ENCODE measurements at places on chromosomes 2 and 18.

DNA sequence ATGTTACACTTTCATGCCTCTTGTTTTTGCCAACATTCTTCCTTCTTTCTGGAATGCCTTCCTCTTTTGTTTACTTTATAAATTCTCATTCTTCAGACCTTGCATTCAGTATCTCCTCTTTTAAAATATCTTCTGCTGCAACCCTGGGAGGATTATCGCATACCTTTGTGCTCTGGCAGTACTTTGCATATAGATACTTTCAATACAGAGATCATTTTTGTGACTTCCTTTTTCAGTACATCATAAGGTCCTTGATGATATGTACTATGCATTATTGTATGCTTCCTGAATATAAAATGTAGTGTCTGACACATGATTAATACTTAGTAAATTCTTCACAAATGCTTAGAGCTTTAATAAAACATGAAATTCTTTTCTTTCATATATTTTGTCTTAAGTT is 538.7 kb downstream of the TRIB2 start:
- DNase-seq, result no peak

DNA sequence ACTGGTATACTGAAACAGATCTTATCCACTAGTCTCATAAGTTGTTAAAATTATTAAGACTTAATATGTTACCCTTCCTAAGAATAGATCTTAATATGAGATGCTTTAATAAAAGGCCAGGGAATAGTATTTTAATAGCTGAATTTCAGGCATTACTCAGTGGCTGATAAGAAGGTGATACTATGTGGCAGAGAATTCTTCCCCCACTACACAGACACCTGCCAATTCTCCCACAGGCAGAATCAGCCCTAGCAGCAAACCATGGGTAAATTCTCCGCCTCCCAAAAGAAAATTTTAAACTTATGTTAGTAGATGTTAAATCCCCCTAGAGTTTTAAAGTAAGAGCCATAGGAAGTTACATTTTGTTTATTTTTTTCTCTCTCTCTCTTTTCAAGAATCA is 888.8 kb downstream of the LRP1B start:
- no peak for DNase-seq

- DNase-seq, result no peak
Observed at GRCh38 chr18:26901020-26901419, 35.5 kb upstream of the AQP4 start.

DNA sequence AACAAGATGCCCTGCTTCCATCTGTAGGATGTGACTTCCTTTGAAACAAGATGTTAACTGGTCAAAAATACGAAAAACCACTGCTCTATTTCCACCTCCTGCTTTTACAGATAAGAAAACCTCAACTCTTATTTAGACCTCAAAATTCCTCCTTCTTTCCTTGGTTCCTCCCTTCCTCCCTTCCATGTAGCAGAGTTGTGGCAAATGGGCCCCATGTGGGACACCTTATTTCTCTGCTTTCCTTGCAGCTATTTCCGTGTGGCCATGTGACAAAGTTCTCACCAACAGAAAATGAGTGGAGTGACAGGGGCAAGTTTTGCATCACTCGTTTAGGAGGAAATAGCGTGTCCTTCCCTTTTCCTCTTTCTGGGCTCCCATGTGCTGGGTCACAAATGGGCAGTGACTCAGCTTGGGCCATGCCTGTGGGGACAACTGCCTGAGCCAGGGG is 69.4 kb upstream of the SMAD2 start:
- no peak for DNase-seq

GRCh38 chr2:148552675-148553331 is 91.7 kb upstream of the EPC2 start:
- DNase-seq, result no peak

- DNase-seq, result no peak
Observed at GRCh38 chr18:70671889-70672565, 383.2 kb downstream of the SOCS6 start.

GRCh38 chr2:58539973-58540372 is 298.8 kb upstream of the FANCL start:
- peak; percentile 78 for DNase-seq

DNA sequence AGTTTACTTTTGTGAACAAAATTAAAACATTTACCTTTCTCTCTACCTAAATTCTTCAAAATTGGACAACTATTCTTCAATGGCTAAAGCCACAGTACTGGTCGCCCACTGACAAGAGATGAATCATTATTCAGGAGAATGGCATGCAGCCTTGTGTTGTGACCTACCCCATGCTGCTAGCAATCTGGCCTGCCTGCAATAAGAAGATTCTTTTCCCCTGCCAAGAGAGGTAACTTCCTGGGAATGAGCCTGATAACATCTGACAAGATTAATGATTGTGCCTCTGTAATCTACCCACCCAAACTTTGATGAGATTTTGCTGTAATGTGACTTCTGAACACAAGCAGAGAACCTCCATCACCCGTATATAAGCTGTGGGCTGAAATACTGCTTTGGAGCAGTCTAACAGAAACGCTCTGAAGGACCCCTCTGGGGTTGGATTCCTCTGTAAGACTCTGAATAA is 47.0 kb upstream of the ST3GAL5 start:
- peak; percentile 62 for DNase-seq

DNA sequence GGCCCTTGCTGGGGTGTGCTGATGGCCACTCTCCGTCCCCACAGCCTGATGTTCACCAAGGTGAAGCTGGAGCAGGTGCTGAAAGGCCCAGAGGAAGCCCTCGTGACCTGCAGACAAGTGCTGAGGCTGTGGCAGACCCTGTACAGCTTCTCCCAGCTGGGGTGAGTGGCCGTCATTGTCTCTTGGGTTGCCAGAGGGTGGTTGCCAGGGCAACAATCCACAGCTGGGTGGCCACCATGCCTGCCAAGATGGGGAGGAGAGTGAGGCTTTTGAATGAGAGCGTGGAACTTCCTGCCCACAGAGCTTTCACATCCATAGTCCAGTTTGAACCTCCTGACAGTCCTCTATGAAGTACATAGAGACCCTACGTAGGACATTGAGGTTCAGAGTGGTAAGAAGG is 108.8 kb downstream of the STPG4 start:
- DNase-seq, result no peak

GRCh38 chr2:241129086-241129871 is 20.0 kb downstream of the PASK start:
- no peak for DNase-seq

DNA sequence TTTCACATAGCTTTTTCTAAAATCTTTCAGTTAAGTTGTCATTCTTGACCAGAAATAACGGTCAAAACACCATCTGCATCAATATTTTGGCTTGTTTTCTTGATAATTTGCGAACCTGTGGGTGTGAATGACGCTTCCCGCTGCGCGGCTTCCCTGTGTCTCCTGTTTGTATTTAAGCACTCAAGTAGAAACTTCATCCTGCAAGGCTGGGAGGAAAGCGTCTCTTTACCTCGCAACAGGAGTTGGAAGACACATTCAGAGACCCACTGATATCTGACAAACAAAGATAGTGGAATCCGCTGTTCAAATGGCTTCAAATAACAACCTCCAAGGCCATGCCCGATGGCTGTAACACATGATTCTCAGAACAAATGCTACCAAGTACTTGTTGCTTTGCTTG is 704.9 kb downstream of the DCDC2C start:
- no peak for DNase-seq

DNA sequence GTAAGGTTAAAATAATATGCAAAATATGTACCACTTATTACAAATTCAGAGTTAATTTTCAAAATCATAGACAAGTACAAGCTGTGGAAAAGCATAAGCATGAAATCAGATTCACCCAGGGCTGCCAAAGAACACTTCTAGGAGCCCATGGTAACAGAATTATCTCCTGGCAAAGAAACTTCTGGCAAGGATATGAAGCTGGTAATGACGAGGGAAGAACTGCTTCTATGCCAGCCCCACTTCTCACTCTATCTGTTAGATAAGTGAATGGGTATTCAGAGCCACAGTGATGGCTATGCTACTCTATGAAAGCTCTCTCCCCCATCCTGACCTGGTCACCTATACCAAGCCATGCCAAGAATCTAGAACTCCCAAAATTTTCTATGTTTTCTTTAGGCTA is 36.9 kb upstream of the PDE1A start:
- no peak for DNase-seq

DNA sequence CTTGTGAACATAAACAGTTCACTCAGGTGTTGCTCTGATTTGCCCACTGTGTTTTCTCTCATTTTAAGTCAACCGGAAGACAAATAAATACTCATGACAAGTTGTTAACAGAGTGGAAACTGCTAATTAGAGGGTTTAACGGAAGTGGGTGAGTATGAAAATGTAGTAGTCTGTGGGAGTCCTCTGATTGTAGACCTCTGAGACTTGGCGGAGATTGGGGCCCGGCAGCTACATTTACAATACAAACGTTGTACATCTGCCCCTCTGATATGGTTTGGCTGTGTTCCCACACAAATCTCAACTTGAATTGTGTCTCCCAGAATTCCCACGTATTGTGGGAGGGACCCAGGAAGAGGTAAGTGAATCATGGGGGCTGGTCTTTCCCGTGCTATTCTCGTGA is 107.3 kb upstream of the FAM98A start:
- DNase-seq, result no peak

- no peak for DNase-seq
Observed at GRCh38 chr2:203586206-203586605, 51.1 kb upstream of the RAPH1 start.

GRCh38 chr18:73060666-73061288 is 193.0 kb upstream of the NETO1 start:
- DNase-seq, result peak; percentile 20

- DNase-seq, result peak; percentile 57
Observed at GRCh38 chr2:206071807-206072206, 14.2 kb downstream of the INO80D start.

DNA sequence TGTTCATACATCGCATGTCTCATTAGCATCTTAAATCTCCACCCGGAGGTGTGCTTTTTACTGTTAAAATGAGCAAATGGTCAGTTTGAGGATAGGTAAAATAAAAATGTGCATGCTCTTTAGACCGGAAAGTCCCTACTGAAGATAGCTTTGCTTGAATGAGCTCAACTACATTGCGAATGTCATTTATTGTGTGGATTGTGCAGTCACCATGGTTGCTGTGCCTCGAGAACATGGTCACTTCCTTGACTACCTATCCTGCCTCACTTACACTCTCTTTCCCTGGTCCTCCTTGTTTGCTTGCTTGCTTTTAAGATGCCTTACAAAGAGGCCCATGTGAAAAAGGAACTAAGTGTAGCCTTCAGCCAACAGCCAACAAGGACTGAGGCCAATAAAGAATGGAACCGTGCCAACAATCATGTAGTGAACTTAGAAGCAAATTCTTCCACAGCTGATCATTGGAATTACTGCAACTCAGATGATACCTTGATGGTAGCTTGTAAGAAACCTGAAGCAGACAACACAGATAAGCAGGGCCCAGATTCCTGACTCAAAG is 72.2 kb upstream of the BARD1 start:
- peak; percentile 6 for DNase-seq

DNA sequence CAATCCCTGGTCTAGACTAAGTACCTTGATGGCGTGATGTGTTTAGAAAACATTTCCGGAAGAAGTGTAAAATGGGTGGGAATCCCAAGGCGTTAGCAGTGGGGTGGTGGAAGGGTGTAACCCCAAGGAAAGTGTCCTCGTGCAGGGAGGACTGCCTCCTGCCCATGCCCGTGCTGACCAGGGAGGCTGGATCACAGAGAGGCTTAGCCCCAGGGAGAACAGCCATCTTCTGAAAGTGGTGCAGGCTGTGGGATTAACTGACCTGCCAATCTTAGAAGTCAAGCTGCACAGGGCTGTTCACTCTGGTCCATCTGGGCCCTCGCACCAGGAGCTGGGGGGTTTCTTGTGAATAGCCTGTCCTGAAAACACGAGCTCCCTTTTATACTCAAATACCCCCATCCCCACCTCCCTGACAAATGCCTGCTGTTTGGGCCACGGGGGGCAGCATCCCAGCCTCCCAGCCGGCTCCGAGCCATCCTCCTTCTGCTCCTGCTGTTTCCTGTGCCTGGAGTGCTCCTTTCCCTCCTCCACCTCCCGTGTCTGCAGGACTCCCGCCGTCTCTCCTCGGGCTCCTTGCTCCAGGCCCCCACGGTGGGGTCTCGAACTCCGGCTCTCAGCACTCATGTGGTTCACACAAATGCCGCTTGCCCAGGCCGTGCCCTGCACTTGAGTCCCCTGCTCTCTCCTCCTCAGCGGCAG is 52.1 kb upstream of the PXDN start:
- DNase-seq, result no peak

DNA sequence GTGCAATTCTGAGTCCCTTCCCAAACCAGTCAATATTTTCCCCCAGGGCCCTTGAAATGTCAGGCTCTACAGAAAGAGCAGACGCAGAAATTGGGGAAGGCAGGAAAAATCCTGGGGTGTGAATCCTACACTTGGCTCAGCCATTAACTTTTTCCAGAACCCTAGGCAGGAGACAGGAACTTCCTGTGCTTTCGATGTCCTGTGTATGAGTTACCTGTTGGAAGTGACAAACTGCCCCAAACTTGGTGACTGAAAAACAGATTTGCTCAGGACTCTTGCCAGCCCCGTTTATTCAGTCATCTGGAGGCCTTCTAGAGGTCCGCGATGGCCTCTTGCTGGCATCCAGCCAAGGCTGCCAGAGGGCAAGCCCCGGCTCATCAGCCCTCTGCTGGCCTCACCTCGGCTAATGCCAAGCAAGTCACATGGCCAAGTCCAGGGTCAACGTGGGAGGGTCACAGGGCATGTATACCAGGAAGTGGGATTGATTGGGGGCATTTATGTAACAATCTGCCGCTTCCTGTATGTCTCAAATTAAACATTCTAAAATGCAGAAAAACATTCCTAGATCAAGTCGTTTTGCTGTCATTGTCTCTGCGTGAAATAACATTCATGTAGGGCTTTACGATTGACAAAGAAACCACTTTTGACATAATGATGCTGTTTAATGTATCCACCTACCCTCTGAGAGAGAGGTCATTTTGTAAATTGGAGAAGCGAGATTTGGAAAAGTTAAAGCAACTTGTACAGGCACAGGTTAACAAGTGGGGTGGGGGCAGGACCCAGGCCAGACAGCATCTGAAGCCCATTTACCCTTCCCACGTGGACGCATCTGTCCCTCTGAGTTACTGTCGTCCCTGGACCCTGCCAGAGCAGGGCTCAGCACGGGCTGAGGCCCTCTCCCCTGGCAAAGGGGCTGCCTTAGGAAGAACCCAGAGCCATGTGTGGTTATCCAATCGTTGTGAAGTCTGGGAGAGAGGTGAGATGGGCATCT is 179.4 kb downstream of the INHBB start:
- DNase-seq, result no peak

DNA sequence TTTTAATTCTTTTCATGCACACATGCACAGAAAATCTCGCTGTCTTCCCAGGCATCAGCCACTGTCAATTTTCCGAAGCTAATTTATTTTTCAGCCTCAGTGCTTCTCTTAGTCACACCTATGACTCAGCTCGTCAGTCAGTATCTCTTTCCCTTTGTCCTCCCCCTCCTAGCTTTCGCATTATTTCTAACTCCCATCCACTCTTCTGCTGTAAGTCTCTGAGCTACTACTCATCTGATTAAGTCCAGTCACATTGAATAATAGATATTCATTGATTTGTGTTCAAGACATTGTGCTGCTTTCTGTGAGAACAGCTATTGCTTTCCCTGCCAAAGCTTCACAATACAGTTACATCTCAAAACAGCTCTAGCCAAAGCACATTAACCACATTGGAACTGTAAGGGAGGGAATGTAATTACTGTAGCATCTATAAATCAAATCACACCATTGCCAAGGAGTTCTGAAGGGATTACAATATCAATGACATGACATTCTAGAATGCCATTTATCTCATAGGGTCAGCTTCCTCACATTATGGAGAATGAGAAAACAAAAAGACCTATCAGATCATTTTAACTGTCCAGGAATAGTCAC is 89.4 kb downstream of the SCN3A start:
- peak; percentile 77 for DNase-seq

Data from epithelial cell of esophagus (primary cell).